ENCODE measurements at places on chromosomes 5 and 9. TPM values are rescaled to one million over a fixed set of nuclear protein-coding genes. Genes with fewer than 3 reads are reported as not detected.

- H3K4me3 ChIP-seq, result no peak overlapping the region
- no peak overlapping the region for H3K27ac ChIP-seq
- peaks cover 5% of the 10 kb centered on the region for H3K4me1 ChIP-seq
- no peaks in the 10 kb centered on the region for H3K36me3 ChIP-seq
- DNase-seq, result no peak
These were observed 21.0 kb upstream of the CDK7 start for GRCh38 chr5:69213513-69214215.

- H3K36me3 ChIP-seq, result no peaks in the 10 kb centered on the region
- H3K4me3 ChIP-seq, result no peak overlapping the region
- H3K4me1 ChIP-seq, result no peaks in the 10 kb centered on the region
- H3K27ac ChIP-seq, result no peak overlapping the region
- H3K27me3 ChIP-seq, result no peaks in the 10 kb centered on the region
These were observed 329.9 kb downstream of the KIF4B start for GRCh38 chr5:155343468-155343867.

DNA sequence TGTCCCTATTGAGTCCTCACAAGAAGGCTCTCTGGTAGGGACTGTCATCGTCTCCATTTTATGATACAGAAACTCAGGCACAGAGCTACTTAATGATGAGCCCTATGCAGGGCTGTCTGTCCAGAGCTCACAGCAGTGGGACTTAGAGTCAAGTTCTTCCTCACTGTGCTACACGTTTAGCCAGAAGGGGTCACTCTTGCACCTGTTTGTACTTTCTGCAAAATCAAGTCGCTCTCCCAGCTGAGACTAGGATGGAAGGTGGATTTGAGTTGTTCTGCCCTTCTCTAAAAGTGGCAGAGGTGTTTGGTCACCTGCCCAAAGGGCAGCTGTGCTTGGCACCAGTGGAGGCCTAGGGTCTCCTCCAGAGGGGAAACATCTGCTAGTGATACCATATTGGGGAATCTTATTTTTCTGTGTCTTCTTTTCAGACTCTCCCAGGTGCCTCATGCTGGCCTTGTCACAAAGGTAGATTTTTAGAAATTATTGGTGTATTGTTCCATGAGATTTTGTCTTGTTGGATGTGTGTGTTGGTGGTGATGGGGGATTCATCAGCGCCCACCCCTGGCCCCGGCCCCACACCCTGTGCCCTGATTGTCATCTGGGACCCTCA lies 104.2 kb downstream of the PPARGC1B start:
- H3K4me1 ChIP-seq, result no peaks in the 10 kb centered on the region
- no peak overlapping the region for H3K27ac ChIP-seq

TNFSF8 gene
- polyA plus RNA-seq, result not detected

- no peak for DNase-seq
- H3K4me1 ChIP-seq, result no peaks in the 10 kb centered on the region
- H3K36me3 ChIP-seq, result no peaks in the 10 kb centered on the region
- H3K27ac ChIP-seq, result no peak overlapping the region
These were observed 61.3 kb downstream of the GDA start for GRCh38 chr9:72210522-72210921.

HK3 gene
- 0.02 TPM for polyA plus RNA-seq

- H3K27me3 ChIP-seq, result peaks cover 4% of the 10 kb centered on the region
- no peak overlapping the region for H3K4me3 ChIP-seq
- no peak overlapping the region for H3K27ac ChIP-seq
- peak; percentile 91 for DNase-seq
- H3K36me3 ChIP-seq, result no peaks in the 10 kb centered on the region
These were observed 32.3 kb downstream of the HK3 start for GRCh38 chr5:176866707-176867310.

DNA sequence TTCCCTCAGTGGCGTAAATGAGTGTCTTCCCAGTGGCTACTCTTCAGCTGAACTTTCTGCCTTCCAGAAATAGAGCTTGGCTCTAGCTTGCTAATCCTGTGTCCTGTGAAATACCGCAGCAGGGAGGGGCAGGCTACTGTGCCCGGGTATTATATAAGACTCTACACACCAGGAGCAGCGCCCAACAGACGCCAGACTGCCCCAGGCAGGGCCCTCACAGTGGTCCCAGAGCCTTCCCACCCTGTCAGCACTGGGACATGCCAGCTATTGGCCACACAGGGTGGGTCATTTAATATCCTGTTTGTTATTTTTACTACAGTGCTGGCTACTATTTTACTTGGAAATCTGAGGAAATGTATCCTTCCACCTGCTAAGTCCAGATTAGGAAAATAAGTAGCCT lies 121.0 kb downstream of the FEM1C start:
- peaks cover 10% of the 10 kb centered on the region for H3K4me1 ChIP-seq
- H3K4me3 ChIP-seq, result no peak overlapping the region

DNA sequence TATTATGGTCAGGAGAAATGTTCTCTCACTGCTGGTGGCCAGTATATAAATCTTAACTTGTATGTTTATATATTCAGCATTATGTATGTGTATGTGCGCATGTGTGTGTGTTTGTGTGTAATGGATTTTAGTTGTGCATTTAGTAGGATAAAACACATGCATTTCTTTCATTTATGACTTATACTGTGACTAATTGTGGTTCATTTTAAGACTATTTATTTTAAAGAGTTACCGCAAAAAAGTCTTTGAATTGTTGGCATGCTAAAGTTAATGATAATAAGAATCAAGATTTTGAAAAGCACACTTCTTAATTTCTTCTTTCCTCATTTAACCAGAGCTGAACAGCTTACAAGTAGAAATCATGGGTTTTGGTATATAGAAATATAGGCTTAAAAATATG lies 60.9 kb downstream of the RAI14 start:
- H3K4me3 ChIP-seq, result no peak overlapping the region
- no peaks in the 10 kb centered on the region for H3K27me3 ChIP-seq
- H3K27ac ChIP-seq, result peak overlapping the region; percentile 99
- no peak for DNase-seq
- no peaks in the 10 kb centered on the region for H3K36me3 ChIP-seq

- H3K4me3 ChIP-seq, result peak overlapping the region; percentile 99
- H3K36me3 ChIP-seq, result peaks cover 20% of the 10 kb centered on the region
- no peak for DNase-seq
- peaks cover 10% of the 10 kb centered on the region for H3K4me1 ChIP-seq
- H3K27ac ChIP-seq, result peak overlapping the region; percentile 94
These were observed 679 bp downstream of the DOLK start for GRCh38 chr9:128946571-128947276.

KCNV2 gene
- not detected for polyA plus RNA-seq

ANKRD20A1 gene
- not detected for polyA plus RNA-seq

GRCh38 chr9:97543561-97543960 lies 42.1 kb downstream of the TMOD1 start:
- no peak overlapping the region for H3K4me3 ChIP-seq
- H3K27me3 ChIP-seq, result no peaks in the 10 kb centered on the region
- peaks cover 5% of the 10 kb centered on the region for H3K4me1 ChIP-seq
- no peak overlapping the region for H3K27ac ChIP-seq

DNA sequence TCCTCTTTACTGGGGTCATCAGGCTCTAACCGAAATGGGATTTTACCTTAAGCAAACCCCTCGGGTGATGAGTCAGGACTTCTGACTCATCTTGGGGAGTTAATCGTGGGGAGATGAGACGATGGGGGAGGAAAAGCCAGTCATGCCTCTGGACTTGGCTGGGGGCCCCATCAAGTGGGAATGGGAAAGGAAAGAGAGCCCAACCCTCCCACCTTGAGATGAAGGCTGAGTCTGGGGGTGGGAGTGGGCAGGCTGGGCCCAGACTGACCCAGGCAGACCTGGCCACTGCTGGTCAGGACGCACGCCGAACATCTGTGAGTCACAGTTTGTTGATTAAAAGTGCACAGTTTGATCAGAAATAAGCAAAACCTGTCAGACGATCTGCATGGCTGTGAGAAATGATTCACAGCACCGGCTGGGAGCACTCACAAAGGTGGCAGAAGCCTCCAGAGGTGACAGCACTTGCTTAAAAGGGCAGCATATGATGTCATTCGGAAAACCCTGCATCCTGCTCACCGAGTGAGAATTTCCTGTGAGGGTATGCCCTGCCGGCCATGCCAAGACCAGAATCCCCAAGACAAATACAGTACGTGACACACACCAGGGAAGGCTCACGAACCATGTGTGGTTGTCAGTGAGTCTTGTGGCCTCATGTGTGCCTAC lies 50.0 kb upstream of the SLC25A51 start:
- H3K27me3 ChIP-seq, result no peaks in the 10 kb centered on the region
- H3K27ac ChIP-seq, result peak overlapping the region; percentile 96
- DNase-seq, result no peak
- H3K4me3 ChIP-seq, result no peak overlapping the region
- peaks cover 18% of the 10 kb centered on the region for H3K36me3 ChIP-seq
- H3K4me1 ChIP-seq, result peaks cover 15% of the 10 kb centered on the region

DNA sequence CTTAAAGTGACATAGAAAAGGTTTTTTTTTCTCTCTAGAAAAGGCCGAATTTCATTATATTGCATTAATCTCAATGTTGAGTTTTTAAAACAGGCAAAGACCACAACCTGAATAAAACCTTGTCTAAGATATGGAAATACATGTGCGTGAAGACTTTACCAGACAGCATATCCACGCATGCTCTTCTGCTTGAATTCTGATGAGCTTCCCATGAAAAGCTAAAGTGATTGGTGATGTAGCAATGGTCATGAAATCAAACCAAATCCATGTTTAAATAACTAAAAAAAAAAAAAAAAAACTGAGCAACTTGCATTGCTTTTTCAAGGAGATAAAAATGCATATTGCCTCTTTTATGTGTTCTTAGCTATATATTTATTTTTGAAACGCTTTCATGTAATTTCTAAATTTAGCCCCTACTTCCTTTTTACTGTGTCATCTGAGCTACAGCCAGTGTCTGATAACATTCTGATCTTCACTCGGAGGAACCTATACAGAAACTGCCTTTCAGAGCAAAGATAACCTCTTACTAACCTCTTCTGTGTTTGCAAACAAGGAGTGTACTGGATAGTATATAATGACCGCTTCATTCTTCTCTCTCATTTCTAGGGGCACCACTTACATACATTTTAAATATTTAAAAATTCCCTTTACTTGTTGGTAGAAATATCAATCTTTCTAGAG lies 179.1 kb upstream of the GNA14 start:
- H3K4me3 ChIP-seq, result no peak overlapping the region
- DNase-seq, result no peak
- H3K36me3 ChIP-seq, result no peaks in the 10 kb centered on the region
- peaks cover 10% of the 10 kb centered on the region for H3K4me1 ChIP-seq

DOCK8 gene
- polyA plus RNA-seq, result not detected

GRCh38 chr5:38591523-38591849 lies 35.0 kb upstream of the LIFR start:
- H3K36me3 ChIP-seq, result no peaks in the 10 kb centered on the region
- H3K27me3 ChIP-seq, result no peaks in the 10 kb centered on the region
- DNase-seq, result no peak
- H3K4me3 ChIP-seq, result no peak overlapping the region
- no peaks in the 10 kb centered on the region for H3K4me1 ChIP-seq
- H3K27ac ChIP-seq, result no peak overlapping the region

TMEM232 gene
- polyA plus RNA-seq, result 1.2 TPM

- no peak overlapping the region for H3K4me3 ChIP-seq
- H3K36me3 ChIP-seq, result no peaks in the 10 kb centered on the region
- DNase-seq, result no peak
- peaks cover 9% of the 10 kb centered on the region for H3K4me1 ChIP-seq
These were observed 45.9 kb downstream of the C9orf50 start for GRCh38 chr9:129574911-129575585.

- DNase-seq, result no peak
- no peaks in the 10 kb centered on the region for H3K27me3 ChIP-seq
- no peaks in the 10 kb centered on the region for H3K4me1 ChIP-seq
- no peaks in the 10 kb centered on the region for H3K36me3 ChIP-seq
- H3K4me3 ChIP-seq, result no peak overlapping the region
- H3K27ac ChIP-seq, result peak overlapping the region; percentile 6
These were observed 272.9 kb downstream of the PDE4D start for GRCh38 chr5:59620535-59621212.

- no peaks in the 10 kb centered on the region for H3K27me3 ChIP-seq
- DNase-seq, result no peak
- H3K36me3 ChIP-seq, result no peaks in the 10 kb centered on the region
- H3K4me3 ChIP-seq, result no peak overlapping the region
- no peak overlapping the region for H3K27ac ChIP-seq
These were observed 111.1 kb downstream of the RGS3 start for GRCh38 chr9:113574441-113575262.

DNA sequence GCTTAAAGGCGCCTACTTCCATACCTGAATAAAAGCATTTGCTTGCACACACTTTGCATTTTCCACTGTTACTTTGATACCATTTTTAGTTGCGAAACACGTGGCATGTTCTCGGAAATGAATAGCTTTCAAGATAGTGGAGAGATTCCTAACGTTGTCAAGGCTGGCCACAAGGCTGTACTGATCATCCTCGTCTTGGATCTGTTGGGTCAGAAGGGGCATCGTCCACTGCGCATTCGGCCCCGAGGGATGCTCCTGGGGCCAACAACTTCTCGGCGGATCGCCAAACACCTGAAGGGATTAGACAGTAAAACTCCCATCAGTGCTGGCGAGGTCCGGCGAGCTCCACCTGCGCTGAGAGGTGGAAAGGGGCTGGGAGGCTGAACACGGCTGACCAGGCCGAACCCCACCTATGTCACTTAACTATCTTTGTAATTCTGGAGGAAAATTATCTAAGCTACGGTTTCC lies 599 bp downstream of the RAD1 start:
- peaks cover 35% of the 10 kb centered on the region for H3K36me3 ChIP-seq
- H3K27ac ChIP-seq, result peak overlapping the region; percentile 92
- no peaks in the 10 kb centered on the region for H3K27me3 ChIP-seq
- peak overlapping the region; percentile 96 for H3K4me3 ChIP-seq
